ENCODE measurements at places on chromosomes 16 and 17. TPM values are rescaled to one million over a fixed set of nuclear protein-coding genes. Genes with fewer than 3 reads are reported as not detected.
A peak's percentile ranks its signal among the peaks of the same experiment; 100 is the strongest.

GRCh38 chr16:51697454-51697853 lies 546.4 kb upstream of the SALL1 start:
- no peaks in the 10 kb centered on the region for H3K4me1 ChIP-seq
- H3K4me3 ChIP-seq: no peak overlapping the region
- no peak for DNase-seq

DNA sequence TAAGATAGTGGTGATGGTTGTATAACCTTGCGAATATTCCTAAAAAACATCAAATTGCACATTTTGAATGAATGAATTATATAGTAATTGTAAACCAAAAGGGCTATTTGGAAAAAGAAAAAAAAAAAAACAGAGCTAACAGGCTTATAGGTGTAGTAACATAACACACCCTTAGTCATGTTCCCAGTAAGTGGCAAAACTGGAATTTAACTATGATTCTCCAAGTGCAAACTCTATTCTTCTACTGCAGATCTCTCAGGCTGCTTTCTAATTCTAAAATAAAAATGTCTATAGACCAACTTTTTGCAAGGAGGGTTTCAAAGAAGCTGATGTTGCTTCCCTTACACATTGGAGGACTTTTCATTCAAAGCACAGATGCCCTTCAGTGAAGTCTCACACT lies 293.2 kb upstream of the MON1B start:
- H3K36me3 ChIP-seq: no peaks in the 10 kb centered on the region
- no peak overlapping the region for H3K27ac ChIP-seq
- H3K27me3 ChIP-seq: no peaks in the 10 kb centered on the region
- no peaks in the 10 kb centered on the region for H3K4me1 ChIP-seq

DNA sequence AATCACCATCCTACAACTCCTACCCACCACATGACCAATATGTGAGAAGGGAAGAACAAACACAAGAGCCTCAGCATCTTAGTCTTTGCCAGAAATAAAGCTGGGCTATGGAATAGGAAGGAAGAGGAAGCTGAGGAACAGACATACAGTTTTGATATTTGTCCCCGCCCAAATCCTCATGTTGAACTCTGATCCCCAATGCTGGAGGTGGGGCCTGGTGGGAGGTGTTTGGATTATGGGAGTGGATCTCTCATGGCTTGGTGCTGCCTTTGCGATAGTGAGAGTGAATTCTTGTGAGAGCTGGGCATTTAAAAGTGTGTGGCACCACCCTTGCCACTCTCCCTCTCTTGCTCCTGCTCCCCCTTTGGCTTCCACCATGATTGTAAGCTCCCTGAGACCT lies 52.4 kb upstream of the NLK start:
- H3K4me3 ChIP-seq: no peak overlapping the region
- H3K27ac ChIP-seq: no peak overlapping the region
- no peaks in the 10 kb centered on the region for H3K4me1 ChIP-seq
- no peaks in the 10 kb centered on the region for H3K36me3 ChIP-seq

GRCh38 chr17:82442643-82443464 lies 7.7 kb downstream of the CYBC1 start:
- no peak overlapping the region for H3K27ac ChIP-seq
- no peaks in the 10 kb centered on the region for H3K36me3 ChIP-seq
- no peaks in the 10 kb centered on the region for H3K27me3 ChIP-seq
- H3K4me3 ChIP-seq: no peak overlapping the region
- peaks cover 9% of the 10 kb centered on the region for H3K4me1 ChIP-seq

GRCh38 chr17:2346475-2346874 lies 9.2 kb downstream of the SGSM2 start:
- peak; percentile 23 for DNase-seq
- no peak overlapping the region for H3K4me3 ChIP-seq
- H3K4me1 ChIP-seq: no peaks in the 10 kb centered on the region
- H3K27ac ChIP-seq: no peak overlapping the region

The ZNF19 gene
- 6.0 TPM for total RNA-seq

The TNP2 gene
- total RNA-seq: not detected

The GNG13 gene
- not detected for total RNA-seq

The PIRT gene
- not detected for total RNA-seq
